ENCODE measurements at places on chromosomes 13 and 19.

DNA sequence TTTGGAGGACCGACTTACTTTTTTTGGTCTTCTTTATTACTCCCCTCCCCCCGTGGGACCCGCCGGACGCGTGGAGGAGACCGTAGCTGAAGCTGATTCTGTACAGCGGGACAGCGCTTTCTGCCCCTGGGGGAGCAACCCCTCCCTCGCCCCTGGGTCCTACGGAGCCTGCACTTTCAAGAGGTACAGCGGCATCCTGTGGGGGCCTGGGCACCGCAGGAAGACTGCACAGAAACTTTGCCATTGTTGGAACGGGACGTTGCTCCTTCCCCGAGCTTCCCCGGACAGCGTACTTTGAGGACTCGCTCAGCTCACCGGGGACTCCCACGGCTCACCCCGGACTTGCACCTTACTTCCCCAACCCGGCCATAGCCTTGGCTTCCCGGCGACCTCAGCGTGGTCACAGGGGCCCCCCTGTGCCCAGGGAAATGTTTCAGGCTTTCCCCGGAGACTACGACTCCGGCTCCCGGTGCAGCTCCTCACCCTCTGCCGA lies 409 bp downstream of the FOSB start:
- DNase-seq = no peak

DNA sequence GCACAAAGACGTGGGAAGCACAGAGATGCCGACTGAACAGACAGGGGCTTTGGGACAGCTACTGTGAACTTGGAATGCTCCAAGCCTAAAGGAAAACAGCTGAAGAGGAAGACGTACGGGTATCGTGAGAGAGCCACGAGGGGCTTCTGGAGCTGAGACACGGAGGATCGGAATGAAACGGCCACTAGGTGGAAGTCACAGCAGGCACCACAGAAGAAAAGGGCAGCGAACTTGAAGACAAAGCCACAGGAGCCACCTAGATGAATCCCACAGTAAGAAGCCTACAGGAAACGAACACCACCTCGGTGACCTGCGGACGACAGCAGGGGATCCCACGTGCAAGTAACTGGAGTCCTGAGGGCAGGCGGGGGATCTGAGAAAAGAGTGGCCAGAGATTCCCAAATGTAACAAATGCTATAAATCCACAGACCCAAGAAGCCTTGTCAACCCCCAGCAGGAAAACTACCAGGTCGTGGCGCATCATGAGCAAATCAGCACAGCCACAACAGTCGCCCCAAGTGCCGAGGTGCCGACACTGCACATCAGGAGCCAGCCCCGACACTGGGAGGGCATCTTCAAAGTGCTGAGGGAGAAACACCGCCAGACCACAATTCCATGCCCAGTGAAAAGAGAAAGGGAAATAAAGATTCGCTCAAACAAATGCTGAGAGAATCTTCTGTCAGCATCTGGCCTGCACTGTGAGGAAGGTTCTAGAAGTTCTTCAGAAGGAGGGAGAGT lies 39.3 kb upstream of the ISYNA1 start:
- no peak for DNase-seq

DNA sequence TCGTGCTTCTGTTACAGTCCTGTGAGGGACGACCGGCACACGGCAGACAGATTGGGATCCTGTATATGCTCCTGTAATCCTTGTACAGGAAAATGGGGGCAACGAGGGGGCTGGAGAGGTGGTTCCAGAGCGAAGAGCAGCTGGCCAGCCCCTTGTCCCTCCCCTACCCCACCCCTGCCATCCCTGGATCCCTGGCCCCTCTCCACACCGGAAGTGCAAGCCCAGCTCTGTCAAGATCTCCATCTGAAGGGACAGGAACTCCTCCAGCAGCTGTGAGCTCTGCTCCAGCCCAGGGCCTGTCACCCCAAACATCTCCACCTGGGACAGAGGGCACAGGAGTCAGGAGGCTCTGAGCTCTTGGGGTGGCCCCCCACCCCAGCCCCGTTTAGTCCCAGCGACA lies 5.5 kb upstream of the CCER2 start:
- no peak for DNase-seq

DNA sequence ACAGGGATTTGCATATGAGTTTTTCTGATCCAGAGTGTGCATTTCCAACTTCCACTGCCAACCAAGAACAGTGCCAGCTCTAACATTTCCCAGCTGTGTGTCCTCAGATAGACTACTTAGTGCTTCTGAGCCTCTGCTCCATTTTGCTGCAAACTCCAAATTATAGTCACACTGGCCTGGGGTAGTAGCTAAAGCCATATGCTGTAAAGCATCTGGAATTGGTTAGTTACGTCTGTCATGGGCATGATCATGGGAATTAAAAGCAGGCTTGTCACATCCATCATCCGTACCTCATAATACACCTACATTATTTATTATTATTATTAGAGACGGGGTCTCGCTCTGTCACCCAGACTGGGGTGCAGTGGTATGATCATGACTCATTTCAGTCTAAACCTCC lies 7.1 kb downstream of the ELAVL3 start:
- DNase-seq = no peak

- no peak for DNase-seq
These were observed 120.1 kb downstream of the DNAJC3 start for GRCh38 chr13:95797016-95797415.

DNA sequence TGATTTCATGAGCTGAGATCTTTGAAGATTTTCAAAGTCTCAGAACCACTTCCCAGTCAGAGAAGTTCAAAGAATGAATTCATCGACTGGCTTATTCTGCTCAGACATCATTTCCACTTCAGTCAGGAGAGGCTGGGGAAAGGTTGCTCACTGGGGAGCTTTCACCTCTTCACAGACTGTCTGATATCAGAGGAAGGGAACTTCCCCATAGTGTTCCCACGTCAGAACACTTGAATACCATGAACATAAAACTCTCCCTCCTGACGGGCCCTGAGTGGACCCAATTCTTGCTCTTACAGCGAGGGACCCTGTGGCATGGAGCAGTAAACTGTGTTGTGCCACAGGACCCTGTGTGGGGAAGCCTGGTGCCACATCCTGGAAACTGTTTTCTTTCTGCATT lies 492.6 kb downstream of the COG6 start:
- DNase-seq = no peak

DNA sequence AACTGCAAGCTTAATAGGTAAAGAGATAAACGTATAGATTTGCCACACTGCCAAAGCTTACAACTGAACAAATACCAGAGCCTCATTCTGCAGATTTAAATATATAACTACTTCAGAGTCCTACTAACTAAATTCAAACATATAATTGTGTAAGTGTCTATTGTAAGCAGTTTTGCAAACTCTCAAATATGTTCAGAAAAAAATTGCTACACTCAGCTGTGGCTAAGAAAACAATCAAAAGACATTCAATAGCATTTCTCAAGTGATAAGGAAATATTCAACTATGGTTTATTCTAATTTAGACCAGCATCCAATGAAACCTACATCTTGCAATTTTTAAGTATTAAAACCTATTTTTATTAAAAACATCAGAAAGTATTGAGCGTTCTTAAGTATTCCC lies 202.4 kb downstream of the KCTD12 start:
- DNase-seq = no peak

DNA sequence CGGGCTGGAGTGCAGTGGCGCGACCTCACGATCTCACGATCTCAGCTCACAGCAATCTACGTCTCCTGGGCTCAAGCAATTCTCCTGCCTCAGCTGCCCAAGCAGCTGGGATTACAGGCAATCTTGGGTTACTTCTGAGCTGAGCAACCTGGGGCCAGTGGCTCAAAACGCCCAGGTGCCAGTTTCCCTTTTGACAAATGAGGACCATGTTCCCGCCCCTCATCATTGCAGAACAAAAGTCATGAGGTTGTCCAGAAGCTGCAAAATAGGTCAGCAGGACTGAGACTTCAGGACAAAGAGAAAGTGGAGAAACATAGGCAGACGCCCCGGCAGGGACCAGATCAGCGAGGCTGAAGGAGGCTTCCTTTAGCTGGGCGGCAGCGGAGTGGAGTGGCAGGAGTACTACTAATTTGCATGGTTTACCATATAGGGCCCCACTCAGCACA lies 3.3 kb upstream of the ADGRE5 start:
- no peak for DNase-seq

DNA sequence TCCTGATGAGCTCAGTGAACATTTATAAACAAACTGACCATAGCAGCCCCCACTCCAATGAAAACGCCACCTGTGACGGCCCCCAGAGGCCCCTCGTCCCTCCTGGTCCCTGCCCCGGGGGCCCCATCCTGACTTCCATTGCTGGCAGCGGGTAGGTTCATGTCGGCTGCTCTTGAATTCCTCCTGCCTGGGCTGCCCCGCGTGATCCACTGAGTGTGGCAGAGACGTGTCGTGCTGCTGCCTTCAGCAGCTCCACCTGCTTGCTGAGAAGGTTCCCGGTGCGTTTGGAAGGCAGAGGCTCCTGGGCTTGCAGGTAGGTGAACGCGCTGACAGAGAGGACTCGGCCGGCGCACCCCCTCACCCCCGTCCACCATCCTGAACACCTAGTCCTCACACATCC lies 11.6 kb downstream of the C2CD4C start:
- no peak for DNase-seq

DNA sequence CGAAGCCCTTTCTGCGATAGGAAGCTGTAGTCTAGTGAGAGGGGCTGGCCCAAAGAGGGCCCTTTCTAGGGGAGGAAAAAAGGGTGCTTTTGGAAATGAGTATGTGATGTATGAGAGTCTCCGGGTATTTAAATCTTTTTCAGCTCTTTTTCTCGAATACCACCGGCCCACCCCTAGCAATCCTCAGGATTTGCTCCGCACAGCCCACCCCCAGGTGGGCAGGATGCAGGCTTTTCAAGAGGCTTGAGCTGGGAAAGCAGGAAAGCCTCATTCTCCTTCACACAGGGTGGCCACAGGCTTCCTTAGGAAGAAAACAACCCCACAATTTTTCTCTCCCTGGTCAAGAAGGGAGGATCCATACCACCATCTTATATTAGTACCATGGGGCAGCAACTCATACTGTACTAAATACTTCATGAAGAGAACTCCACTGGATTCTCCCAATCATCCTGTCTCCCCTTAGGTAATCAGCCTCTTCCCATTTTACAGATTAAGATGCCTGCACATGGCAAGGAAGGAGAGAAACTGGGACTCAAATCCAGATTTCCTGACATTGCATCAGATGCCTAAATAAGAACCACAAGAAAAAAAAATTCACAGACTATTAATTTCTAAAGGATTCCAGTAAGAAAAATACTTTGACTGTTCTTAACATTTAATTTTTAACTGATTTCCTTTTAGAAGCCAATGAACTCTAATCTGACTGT lies 84.4 kb downstream of the STK24 start:
- DNase-seq = no peak

GRCh38 chr13:109226631-109227030 lies 559.8 kb downstream of the IRS2 start:
- DNase-seq = no peak

- no peak for DNase-seq
These were observed 7.4 kb downstream of the SLC35E1 start for GRCh38 chr19:16564842-16565241.

GRCh38 chr13:96551546-96551945 lies 442.7 kb downstream of the OXGR1 start:
- DNase-seq = no peak

DNA sequence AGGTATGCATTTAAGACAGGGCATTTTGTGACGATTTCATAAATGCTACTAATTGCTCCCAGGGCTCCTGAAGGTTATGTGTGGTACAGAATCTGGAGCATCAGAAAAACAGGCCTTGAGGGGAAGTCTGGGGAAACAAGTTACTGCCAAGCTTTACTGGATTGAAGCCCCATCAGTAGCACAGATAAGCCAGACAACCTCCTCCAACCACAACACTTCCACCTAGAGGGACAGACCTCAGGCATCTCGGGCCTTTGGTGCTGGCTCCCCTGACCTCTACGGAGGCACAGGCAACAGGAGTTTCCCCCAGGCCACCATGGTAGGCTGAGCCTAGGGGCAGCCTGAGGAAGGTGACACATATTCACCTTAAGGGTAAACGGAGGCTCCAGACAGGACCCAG lies 54.1 kb downstream of the ABCC4 start:
- DNase-seq = no peak

GRCh38 chr13:36870050-36870692 lies 49.9 kb downstream of the SMAD9 start:
- no peak for DNase-seq

- no peak for DNase-seq
These were observed 9.9 kb upstream of the FUT5 start for GRCh38 chr19:5880196-5880595.

- DNase-seq = no peak
These were observed 2.6 kb upstream of the MCEMP1 start for GRCh38 chr19:7674010-7675005.

GRCh38 chr19:10091370-10091687 lies 5.2 kb downstream of the SHFL start:
- no peak for DNase-seq
